ENCODE measurements at places on chromosomes 2 and 18.
A peak's percentile ranks its signal among the peaks of the same experiment; 100 is the strongest.

- peak; percentile 73 for DNase-seq
These were observed 17.6 kb downstream of the WNT10A start for GRCh38 chr2:218898109-218898878.

DNA sequence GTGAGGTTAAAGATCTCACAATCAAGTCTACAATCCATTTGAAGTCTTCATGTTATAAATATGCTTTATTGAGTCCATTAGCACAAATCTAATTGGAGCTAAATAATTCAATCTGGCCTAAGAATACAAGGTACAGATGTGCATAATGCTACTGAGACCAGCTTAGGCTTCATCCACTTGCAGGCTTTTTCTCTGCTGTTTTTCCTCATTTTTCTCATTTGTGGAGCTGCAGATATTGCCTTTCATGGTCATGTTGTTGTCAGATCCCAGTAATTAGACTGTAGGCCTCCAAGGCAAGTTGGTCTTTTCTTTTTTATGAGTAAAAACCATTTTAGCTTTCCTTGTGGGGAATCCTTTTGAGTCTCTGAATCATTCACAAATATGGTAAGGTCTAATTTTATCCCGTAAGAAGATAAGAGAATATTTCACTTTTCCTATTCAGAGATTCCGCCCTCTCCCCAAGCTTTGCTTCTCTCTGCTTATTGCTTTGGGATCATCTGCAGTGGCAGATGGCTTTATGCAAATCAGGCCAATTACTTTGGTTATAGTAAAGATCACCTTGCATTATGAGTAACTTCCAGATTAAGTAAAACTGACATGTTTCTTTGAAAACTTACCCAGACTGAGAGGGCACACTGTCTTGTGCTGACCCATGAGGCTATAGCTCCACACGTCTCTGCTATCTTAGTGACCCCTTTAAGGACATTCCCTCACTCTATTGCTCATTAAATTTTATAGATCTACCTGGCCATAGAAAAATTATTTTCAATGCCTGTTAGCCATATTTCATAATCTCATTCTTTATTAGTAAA lies 80.9 kb downstream of the MGAT5 start:
- DNase-seq, result no peak

GRCh38 chr2:137924019-137924418 lies 40.3 kb upstream of the HNMT start:
- no peak for DNase-seq

DNA sequence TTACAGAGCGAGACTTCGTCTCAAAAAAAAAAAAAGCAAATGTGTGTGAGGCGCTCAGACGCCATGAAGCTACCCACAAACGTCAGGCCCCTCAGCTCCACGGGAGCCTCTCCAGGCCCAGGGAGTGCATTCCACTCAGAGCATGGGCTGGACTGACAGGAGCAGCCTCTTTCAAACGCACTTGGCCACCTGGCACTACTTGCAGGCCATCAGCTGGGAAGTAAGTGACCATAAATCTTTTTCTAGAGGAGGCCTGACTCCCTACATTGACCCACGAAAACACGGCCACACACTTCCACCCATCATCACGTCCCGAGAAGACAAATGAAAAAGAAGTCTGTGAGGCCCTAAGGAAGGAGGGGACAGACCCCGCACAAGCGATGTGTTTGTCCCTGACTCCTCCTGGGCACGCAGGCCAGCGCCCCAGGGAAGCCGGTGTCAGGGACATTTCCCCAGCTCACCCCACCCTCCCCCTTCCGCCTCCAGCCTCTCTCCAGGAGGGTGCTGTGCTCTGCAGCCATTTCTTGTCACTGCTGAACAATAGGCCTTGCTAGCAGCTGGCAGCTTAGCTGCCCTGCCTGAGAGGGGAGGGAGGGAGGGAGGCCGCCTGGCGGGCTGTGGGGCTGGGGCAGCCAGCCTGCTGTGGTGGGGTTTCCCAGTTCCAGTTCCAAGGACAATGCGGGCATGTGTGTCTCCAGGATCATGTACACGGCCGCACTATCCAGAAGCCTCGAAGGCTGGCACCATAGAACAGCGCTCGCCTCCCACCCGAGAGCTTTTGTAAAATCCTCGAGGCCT lies 26.6 kb downstream of the SERTAD2 start:
- DNase-seq, result no peak

GRCh38 chr2:226905718-226906117 lies 69.9 kb downstream of the RHBDD1 start:
- no peak for DNase-seq

GRCh38 chr2:29759360-29759759 lies 162.0 kb downstream of the ALK start:
- DNase-seq, result no peak

DNA sequence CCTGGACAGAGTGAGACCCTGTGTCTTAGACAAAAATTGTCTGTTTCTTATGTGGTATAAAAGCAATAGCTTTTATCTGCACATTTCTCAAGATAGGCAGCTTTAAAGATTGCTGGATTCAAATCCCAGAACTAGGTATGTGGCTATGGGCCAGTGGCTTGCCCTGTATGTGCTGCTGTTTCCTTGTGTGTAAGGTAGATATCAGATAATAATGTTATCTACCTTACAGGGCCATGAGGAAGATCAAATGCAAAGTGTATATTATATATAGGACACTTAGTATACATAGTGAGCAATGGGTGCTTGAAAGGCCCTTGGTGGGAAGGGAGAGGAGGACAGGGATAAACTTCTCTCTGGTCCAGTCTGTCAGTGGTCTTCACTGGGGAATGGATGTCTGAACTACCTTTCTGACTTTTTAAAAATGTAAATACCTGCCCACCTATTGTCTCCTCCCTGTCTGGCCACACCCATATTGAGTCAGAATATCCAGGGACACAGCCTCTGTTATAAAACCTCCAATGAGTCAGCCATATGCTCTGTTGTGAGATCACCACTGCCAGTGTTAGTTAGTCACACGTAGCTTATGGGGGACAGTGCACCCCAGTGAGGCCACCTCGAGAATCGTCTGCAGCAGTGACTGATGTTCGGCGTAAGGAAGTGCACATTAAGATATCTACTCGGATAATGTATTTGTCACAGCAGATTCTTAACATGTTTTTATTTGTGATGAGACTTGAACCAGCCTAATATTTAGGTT lies 383.4 kb downstream of the PTPRM start:
- no peak for DNase-seq

GRCh38 chr18:11167778-11168177 lies 18.4 kb upstream of the PIEZO2 start:
- DNase-seq, result no peak

- no peak for DNase-seq
These were observed 47.7 kb upstream of the SMAD2 start for GRCh38 chr18:47978141-47978540.

DNA sequence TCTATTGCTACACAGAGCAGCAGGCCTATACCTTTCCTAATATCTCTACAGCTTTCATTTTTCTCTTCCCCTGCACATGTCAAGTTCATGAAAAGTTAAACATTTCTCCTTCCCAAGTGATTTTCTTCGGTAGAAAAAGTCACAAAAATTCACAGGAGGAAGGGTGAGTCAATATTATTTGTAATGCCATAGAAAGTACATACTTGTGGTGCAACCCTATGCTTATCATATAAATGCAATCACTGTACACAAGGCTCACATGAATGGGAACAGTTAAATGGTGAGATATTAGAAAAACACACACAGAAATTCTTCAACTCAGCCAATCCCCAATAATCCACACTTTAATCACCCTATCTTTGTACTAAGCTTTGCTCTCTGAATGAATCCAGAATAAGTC lies 651.6 kb downstream of the LRRTM4 start:
- no peak for DNase-seq

DNA sequence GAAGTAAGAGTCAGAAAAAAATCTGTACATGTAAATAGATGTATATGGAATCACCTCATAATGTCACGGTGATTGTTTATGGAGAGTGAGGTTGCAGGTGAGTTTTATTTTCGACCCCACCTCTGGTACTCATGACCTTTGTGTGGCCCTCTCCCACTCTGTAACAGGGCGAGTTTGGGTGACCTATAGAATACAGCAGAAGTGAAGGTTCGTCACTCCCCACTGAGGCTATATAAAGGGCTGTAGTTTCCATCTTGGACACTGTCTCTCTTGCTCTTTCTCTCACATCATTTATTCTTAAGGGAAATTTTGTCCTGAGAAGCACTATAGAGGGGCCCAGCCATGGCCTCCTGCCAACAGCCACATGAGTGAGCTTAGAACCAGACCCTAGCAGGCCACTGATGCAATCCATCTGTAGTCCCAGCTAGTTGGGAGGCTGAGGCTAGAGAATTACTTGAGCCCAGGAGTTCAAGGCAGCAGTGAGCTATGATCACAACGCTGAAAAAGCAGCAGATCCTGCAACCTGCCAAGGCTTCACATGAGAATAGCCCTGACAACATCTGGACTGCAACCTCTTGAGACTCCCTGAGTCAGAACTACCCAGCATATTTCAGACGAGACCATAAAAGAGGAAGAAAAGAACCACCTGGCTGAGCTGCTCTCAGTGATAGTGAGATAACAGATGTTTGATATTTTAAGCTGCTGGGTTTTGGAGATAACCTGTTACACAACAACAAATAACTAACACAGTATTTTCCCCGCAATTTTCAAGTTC lies 74.3 kb upstream of the SLC1A4 start:
- DNase-seq, result no peak

DNA sequence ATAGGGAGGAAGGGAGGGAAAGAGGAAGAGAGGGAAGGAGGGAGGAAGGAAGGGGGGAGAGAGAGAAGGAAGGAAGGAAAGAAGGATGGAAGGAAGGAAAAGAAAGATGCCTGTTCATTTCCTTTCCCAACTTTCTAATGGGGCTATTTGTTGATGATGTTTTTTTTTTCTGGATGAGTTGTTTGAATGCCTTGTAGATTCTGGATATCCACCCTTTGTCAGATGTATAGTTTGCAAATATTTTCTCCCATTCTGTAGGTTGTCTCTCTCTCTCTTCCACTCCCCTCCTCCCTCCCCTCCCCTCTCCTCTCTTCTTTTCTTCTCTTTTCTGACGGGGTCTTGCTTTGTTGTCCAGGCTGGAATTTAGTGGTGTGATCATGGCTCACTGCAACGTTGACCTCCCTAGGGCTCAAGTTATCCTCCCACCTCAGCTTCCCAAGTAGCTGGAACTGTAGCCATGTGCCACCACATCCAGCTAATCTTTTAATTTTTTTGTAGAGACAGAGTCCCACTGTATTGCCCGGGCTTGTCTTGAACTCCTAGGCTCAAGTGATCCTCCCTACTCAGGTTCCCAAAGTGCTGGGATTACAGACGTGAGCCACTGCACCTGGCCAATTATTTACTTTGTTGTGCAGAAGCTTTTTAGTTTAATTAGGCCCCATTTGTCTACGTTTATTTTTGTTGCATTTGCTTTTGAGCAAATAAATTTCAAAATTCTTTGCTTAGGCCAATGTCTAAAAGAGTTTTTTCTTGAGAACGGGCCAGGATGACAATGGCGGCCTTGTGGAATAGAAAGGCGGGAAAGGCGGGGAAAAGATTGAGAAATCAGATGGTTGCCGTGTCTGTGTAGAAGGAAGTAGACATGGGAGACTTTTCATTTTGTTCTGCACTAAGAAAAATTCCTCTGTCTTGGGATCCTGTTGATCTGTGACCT lies 57.3 kb upstream of the FAM117B start:
- DNase-seq, result no peak

- DNase-seq, result no peak
These were observed 119.2 kb downstream of the MAPK4 start for GRCh38 chr18:50679056-50679455.

- DNase-seq, result no peak
These were observed 136.6 kb upstream of the EPC2 start for GRCh38 chr2:148507970-148508369.

DNA sequence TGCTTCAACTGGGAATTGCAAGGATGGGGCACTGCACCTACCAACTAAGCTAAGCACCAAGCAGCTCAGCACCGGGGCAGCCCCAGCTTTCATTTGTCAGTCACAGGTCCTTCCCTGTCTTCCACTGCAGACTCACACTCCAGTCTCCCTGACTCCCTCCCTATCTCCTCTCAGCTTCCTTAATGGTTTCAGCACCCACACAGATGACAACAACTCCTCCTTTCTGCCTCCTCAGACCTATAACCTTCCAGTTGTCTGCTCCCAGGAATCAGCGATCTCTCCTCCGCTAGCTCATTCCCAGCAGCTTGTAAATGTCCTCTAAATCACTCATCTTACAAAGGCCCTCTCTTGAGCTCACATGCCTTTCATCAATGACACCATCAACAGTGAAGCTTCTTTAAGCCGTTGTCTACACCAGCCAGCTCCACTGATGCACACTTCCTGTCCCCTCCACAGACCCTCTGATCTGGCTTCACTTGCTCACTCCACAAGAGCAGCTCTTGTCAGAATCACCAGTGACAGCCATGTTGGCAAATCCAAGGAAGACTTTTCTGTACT lies 32.1 kb downstream of the CLASP1 start:
- no peak for DNase-seq

DNA sequence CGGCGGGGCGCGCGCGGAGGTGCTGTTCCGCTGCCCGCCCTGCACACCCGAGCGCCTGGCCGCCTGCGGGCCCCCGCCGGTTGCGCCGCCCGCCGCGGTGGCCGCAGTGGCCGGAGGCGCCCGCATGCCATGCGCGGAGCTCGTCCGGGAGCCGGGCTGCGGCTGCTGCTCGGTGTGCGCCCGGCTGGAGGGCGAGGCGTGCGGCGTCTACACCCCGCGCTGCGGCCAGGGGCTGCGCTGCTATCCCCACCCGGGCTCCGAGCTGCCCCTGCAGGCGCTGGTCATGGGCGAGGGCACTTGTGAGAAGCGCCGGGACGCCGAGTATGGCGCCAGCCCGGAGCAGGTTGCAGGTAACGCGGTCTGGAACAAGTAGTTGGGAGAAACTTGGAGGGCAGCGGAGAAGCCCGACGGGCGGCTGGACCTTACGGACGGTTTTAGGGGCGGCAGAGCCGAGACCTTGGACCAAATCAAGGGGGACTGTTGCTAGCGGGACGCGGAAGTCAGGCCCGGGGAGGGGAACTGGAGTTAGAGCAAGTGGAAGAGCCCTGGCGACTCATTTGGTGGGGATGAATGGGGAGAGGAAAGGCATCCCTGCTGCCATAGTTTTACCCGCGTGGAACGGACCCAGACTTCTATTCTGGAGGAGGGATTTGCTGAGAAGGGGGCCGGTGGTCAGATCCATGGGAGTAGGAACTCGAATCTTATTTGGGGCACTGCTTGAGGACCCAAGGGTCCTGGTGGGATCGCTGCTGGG lies 573 bp downstream of the IGFBP2 start:
- no peak for DNase-seq

DNA sequence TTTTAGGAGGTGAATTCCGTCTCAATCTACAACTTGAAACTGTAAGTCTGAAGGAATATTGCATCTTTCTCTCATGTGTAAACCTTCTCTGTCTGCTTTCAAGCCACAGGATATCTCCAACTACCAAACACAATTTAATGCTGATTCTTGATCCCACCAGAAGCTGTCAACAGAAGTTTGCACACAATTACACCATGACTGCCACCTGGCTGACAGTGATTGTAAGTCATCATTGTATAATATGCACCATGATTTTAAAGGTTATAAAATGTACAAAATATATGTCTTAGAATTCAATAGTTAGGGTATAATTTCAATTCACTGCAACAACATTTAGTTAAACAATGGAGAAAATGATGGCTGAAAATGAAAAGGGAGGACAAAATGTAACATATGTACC lies 18.4 kb downstream of the PREPL start:
- no peak for DNase-seq

GRCh38 chr2:100880036-100880435 lies 60.1 kb downstream of the NPAS2 start:
- DNase-seq, result no peak
